ENCODE measurements at places on chromosomes 13 and 19.

- DNase-seq = no peak
Measured at GRCh38 chr13:44321961-44322360, 51.7 kb upstream of the SERP2 start.

GRCh38 chr13:111344471-111345191, 24.2 kb downstream of the TEX29 start:
- DNase-seq = no peak

- peak; percentile 72 for DNase-seq
Measured at GRCh38 chr13:33678906-33679657, 138.9 kb upstream of the RFC3 start.

GRCh38 chr19:33396701-33397535, 23.4 kb downstream of the CEBPG start:
- DNase-seq = peak; percentile 64

GRCh38 chr13:98286799-98287198, 109.7 kb upstream of the RNF113B start:
- DNase-seq = no peak

DNA sequence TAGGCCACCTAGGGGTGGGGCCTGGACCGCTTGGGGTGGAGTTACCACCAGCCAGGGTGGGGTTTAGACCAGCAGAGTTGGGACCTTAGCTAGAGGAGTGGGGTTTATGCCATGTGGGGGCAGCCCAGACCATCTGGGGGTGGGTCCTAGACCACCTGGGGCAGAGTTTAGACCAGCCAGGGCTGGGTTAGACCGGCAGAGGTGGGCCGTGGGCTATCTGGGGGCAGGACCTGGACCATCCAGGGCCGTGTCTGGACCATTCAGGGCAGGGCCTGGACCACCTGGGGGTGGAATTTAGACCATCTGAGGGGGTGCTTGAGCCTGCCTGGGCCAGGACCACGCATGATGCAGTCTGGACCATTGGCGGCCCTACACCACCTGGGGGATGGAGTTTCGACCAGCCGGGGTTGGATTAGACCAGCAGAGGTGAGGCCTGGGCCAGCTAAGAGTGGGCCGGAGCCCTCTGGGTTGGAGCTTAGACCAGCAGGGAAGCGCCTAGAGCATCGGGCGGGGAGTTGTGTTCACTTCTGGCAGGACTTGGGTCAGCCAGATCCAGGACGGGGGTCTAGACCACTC, 10.0 kb upstream of the CACNG6 start:
- DNase-seq = no peak

GRCh38 chr13:103948426-103948825, 882.2 kb upstream of the SLC10A2 start:
- no peak for DNase-seq

GRCh38 chr19:18778826-18779495, 12.1 kb downstream of the COMP start:
- DNase-seq = no peak

- DNase-seq = no peak
Measured at GRCh38 chr19:46411925-46412649, 1.3 kb downstream of the CCDC8 start.

DNA sequence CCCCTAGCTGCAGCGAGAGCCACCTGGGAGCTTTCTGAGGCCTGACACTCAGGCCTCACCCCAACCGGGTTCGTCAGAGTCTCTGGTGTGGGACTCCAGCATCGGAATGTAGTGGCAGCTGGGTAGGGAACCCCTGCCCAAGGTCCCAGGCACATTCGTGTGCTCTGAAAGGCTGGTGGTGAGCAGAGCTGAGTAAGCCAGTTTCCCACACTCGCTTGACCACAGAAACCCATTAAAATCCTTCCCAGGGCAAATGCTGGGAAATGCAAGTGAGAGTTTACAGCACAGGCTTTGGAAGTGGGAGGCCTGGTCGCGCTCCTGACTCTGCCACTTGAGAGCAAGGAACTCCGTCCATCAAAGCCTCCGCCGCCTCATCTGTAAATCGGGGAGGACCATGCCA, 4.2 kb downstream of the TRAPPC6A start:
- DNase-seq = no peak

GRCh38 chr13:43495732-43496131, 291.0 kb downstream of the ENOX1 start:
- no peak for DNase-seq

DNA sequence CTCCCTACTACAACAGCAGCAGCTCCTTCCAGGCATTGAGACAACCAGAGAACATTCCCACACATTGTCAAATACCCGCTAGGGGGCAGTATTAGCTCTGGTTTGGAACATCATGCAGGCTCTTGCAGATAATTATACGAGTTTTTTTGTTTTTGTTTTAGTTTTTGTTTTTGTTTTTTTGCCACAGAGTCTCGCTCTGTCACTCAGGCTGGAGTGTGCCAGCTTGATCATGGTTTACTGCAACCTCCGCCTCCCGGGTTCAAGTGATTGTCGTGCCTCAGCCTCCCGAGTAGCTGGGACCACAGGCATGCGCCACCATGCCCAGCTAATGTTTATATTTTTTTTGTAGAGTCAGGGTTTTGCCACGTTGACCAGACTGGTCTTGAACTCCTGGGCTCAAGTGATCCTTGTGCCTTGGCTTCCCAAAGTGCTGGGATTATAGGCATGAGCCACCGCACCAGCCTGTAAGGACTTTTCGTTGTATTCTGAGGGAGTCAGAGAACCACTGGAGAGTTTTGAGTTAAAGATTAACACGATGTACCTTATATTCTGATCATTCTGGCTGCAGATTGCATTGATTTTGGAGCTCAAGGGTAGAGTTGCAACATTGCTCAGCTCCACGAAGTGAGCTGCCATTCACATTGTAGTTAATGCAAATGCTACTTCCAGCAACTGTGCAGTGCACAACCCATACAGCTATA, 41.7 kb upstream of the CEACAM20 start:
- DNase-seq = no peak

- DNase-seq = no peak
Measured at GRCh38 chr13:44734201-44734707, 158.1 kb upstream of the TSC22D1 start.

DNA sequence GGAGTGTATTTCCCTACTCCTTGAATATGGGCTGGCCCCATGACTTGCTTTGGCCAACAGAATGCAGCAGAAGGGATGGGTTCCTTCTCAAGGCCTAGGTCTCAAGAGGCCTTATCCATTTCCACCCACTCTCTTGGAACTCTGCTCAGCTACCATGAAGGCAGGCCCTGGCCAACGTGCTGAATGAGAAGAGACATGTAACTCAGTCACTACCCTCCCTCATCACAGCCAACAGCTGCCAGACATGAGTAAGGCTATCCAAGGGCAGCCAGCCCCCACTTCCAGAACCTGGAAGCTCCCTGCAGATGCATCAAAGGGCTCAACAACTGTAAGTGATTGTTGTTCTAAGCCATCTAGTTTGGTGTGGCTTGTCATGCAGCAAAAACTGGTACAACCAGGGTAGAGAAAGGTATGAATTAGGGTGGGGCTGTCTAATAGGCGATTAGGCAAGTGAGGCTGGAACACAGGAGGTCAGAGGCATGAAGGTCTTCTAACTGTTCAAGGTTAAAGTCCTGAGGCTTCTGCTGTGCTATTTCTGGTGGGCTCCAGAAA, 1.4 kb upstream of the RASL11A start:
- DNase-seq = no peak

GRCh38 chr19:10173527-10173926, 21.2 kb downstream of the DNMT1 start:
- DNase-seq = no peak
